ENCODE measurements at places on chromosomes 11 and 22.

- DNase-seq, result peak; percentile 43
Measured at GRCh38 chr22:24803064-24803542, 2.9 kb upstream of the SGSM1 start.

DNA sequence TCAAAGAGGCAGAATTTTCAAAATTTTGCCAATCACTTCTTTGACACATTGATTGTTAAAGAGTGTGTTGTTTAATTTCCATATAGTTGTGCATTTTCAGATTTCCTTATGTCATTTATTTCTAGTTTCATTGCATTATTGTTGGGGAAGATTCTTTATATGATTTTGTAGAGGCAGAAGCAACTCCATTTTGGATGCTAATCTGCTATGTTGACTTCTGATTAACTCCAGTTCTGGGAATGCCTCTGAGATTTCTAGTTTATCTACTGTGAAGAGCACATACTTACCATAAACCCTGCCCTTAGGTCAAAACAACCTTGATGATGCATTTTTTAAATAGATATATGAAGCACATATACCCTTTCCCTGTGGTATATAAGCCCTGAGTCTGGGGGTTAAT lies 29.5 kb upstream of the ZBED5 start:
- no peak for DNase-seq

GRCh38 chr11:125941267-125941618 lies 4.6 kb upstream of the VSIG10L2 start:
- DNase-seq, result no peak

DNA sequence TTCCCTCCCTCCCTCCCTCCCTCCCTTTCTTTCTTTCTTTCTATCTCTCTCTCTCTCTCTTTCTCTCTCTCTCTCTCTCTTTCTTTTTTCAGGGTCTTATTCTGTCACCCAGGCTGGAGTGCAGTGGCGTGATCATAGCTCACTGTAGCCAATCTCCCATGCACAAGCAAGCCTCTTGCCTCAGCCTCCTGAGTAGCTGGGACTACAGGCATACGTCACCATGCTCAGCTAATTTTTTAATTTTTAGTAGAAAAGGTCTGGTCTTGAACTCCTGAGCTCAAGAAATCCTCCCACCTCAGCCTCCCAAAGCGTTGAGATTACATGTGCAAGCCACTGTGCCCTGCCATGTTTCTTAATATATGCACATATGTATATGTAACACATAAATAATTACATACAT lies 19.0 kb downstream of the TSKU start:
- DNase-seq, result no peak

GRCh38 chr11:113363406-113363805 lies 24.2 kb upstream of the ANKK1 start:
- no peak for DNase-seq

GRCh38 chr11:36048496-36049247 lies 104.8 kb downstream of the LDLRAD3 start:
- DNase-seq, result no peak

GRCh38 chr22:25903294-25903693 lies 161.3 kb downstream of the MYO18B start:
- no peak for DNase-seq

DNA sequence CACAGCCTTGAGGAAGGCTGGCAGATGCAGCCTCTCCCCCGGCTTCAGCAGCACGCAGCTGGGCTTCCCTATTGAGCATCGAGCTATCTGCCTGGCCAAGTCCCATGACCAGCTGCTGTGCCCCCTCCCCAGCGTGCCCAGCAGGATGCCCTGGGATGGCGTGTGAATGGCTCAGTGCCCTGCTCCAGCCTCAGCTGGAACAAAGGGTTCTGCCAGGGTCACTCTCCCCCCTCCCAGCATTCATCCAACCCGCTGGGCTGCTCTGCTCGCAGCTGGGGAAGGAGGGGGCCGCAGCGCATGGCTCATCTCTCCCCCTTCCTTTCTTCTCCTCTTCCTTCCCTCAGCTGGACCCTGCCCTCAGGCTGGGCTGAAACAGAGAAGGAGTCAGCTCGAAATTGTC lies 14.5 kb downstream of the LRP4 start:
- DNase-seq, result no peak

DNA sequence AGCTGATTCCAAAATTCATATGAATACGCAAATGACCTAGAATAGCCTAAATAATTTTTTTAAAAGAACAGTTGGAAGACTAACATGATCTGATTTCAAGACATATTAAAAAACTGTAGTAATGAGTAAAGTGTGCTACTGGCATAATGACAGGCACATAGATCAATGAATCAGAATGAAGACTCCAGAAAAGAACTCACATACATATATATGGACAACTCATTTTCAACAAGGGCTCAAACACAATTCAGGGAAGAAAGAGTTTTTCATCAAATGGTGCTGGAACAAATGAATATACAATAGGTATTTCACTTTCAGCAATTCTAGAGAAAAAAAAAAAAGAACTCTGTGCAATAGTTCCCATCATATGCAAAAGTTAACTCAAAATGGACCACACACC lies 33.7 kb downstream of the BTBD10 start:
- no peak for DNase-seq

DNA sequence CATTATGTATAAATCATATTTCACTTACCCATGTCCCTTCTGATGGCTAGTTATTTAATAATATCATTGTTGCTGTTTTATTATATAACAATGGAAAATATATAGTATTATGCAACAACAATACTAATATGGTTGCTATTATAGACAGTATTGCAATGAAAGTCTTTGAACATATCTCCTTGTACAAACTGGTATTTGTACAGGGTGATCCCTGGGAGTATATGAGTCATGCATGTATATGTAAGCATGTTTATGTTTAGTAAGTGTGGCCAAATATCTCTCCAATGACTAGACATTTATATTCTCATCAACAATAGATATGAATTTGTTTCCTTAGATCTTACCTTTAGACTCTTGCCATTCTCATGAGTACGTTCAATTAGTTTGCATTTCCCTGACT lies 55.9 kb downstream of the KCNC1 start:
- DNase-seq, result no peak

GRCh38 chr11:132187814-132188213 lies 817.4 kb downstream of the NTM start:
- DNase-seq, result no peak

GRCh38 chr11:116403794-116404461 lies 368.9 kb downstream of the BUD13 start:
- no peak for DNase-seq

DNA sequence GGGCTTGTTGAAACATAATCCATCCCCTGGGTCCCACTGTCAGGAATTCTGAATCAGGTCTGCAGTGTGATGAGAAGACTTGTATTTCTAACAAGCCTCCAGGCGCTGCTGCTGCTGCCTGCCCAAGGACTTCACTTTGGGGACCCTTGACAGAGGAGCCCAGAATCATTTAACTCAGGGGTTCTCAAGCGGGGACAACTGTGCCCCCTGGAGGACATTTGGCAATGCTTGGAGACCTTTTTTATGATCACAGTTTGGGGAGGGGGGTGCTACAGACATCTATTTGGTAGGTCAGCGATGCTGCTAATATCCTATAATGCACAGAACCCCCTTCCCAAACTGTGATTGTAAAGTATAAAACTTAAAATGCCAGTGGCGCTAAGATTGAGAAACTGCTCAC lies 312.8 kb downstream of the OPCML start:
- no peak for DNase-seq

- DNase-seq, result no peak
Measured at GRCh38 chr11:2870969-2871680, 14.4 kb downstream of the CDKN1C start.

DNA sequence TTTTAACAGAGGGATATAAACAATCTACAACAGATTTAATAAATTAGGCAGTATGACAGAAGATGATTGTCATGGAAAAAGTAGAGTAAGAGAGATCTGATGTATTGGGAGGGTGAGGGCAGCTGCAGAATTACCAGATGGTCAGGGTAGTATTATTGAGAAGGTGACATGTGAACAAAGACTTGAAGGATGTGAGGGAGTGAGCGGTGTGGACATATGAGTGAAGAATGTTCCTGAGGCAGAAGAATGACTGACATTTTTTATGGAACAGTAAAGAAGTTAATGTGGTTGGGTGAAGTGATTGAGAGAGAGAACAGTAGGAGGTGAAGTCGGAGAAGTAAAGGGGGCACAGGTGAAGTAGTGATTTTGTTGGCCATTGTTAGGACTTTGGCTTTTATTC lies 42.4 kb upstream of the HIPK3 start:
- DNase-seq, result no peak

DNA sequence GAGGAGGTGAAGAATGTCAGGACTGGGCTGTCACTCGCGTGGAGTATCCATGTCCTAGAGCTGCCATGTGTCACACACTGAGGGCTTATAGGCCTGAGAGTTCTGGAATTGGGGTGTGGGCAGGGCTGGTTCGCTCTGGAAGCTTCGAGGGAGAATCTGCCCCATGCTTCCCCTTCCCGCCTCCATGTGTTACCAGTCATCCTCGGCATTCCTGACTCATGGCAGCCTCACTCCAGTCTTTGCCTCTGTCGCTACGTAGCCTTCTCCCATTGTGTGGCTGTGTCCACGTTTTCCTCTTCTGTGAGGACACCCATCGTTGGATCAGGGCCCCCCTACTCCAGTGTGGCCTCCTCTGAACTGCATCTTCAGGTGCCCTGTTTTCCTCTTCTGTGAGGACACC lies 301.2 kb downstream of the TBC1D22A start:
- no peak for DNase-seq

DNA sequence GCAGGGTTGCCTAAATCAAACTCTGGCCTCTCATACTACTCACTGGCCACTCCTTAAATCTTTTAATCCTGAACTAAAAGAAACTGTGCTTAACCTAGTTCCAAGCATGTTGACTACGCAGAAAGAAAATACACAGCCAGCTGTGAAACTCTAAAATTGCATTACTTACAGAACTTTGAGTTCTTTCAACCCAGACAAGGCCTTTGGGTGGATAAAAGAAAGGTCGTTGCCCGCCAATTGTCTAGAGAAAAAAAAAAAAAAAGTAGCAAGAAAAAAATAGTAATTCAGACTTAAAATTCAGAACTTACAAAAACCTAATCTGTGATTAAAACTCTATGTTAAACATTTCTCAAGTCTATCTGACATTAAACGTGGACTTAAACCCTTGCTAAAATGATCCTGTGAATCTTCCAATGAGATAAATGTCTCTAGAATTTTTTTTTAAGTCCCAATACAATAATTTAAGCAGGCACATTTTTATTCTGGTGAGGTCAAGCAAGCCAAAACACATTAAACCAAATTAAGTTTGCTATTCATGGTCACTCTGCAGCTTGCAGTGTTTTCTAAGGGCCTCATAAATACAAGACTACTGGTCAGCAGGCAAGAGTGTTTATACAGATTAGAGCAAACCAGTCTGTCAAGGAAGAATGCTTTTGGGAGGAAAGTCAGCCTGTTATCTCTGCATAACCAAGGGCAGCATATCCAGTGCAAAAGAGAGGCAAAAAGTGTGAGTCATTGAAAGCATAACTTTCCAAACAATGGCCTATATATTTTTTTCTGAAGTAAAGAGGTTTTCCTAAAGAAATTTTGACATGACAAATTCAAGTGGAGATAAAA lies 29.5 kb upstream of the CCDC34 start:
- DNase-seq, result no peak

DNA sequence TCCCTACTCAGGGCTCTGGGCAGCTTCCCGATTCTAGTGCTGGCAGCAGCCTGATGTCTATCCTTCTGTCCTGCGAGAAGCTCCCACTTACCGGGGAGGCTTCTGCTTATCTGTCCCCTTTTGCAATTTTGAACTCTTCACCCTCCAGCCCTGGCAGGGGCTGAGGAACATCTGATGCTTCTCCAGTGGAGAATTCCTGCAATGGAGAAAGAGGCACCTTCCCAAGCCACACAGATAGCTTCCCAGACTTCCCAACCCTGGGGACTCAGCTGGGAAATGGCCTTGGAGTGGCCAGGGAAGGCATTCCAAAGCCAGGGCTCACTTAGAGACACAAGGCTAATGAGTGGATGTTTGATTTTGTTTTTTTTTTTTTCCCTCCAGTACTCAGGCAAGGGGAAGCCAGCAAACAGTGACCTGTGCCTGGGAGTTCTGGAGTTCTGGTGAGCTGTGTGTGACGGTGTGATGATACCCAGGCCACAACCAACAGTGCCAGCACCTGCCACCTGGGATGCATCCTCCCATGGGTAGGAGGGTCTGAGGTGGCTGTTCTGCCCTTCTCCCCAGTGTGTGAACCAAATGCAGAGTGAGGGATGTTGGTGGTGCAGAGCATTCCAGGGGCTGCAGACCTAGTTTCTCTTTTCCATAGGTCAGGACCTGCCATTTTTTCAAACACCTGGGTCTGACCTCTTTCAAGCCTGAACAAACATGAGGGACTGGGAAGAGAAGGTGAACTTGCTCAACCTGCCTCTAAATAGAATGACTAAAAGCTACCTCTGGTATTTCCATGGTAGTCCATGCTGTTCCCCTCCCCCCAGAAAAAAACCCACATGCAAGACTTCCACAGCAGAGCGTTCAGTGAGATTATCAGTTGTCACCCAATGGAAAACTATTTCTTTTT lies 95.1 kb downstream of the CCDC81 start:
- no peak for DNase-seq

GRCh38 chr11:32312865-32313403 lies 122.4 kb downstream of the WT1 start:
- DNase-seq, result peak; percentile 11

GRCh38 chr22:43830931-43831560 lies 18.9 kb upstream of the EFCAB6 start:
- no peak for DNase-seq

GRCh38 chr11:80816966-80817365 lies 1376.1 kb upstream of the TENM4 start:
- DNase-seq, result no peak

DNA sequence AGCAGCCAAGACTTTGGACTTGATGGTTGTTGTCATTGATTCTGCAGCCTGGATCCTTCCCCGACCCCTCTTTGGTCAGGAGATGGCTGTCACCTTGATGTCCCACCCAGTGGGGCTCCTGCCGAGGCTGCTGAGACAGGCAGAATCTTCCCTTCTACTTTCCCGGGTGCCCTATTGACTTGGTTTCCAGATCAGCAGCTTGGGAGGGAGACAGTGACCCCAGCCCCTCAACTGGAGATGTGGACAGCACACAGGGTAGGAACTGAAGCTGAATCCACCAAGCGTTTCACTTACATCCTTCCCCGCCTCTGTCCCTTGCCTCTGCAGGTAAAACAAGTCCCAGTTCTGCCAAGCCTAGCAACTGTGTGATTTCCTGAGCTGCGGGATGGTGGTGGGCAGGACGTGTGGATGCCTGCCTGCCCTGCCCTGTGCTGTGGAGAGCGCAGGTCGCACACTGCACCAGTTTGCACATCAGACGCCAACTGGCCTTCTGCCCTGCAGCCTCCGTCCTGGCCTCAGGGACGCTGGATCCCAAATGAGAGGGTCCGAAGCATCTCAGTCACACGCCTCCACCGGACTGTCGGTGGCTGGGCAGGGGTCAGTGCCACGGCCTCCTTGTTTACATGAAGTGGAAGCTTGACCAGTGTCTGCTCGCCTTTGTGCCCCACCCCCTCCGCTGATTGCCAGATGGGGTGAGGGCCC lies 34.6 kb downstream of the FAM83F start:
- no peak for DNase-seq

GRCh38 chr11:68049509-68050370 lies 10.9 kb downstream of the TCIRG1 start:
- DNase-seq, result no peak
